ENCODE measurements at places on chromosomes 11 and 22. TPM values are rescaled to one million over a fixed set of nuclear protein-coding genes. Genes with fewer than 3 reads are reported as not detected.

The CCDC89 gene
- total RNA-seq, result 3.7 TPM

GRCh38 chr11:96012086-96012824 lies 88.3 kb upstream of the MTMR2 start:
- H3K27ac ChIP-seq, result peak overlapping the region; percentile 48
- H3K36me3 ChIP-seq, result no peaks in the 10 kb centered on the region
- DNase-seq, result peak; percentile 68
- H3K4me1 ChIP-seq, result peaks cover 14% of the 10 kb centered on the region
- H3K4me3 ChIP-seq, result peak overlapping the region; percentile 21

DNA sequence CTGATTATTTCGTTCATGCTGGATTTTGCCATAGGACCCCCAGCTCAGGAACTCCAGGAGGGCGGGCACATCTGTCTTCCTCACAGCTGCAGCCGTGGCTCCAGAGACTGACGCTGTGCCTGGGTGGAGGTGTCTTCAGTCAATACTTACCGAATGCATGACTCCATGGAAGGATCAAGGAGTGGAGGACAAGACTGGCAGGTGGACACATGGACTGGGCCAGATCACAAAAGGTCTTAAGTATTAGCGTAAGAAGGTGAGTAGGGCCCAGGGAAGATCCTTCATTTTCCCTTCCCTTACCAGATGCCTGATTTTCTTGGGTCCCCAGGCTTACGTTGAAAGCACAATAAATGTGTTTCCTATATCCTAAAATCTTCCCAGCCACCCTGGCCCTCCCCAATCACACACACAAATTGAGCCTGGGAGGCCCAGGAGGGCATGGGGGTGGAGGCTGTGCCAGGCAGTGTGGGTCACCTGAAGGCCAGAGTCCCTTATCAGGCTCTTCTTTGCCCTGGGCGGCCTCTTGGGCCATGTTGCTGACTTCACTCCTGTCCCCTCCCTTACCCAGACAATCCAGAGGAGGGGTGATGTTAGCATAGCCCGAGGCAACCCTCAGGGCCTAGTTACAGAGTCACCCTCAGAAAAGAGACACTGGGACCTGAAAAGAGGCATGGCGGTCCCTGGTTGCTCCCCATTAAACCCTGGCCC lies 56.4 kb downstream of the CYTH4 start:
- no peak for DNase-seq
- no peak overlapping the region for H3K27ac ChIP-seq
- H3K4me1 ChIP-seq, result no peaks in the 10 kb centered on the region
- peaks cover 5% of the 10 kb centered on the region for H3K27me3 ChIP-seq
- no peak overlapping the region for H3K4me3 ChIP-seq

The MMP1 gene
- total RNA-seq, result 0.82 TPM

The GUCY1A2 gene
- 16.1 TPM for total RNA-seq

- DNase-seq, result no peak
- no peak overlapping the region for H3K27ac ChIP-seq
- no peaks in the 10 kb centered on the region for H3K36me3 ChIP-seq
- no peaks in the 10 kb centered on the region for H3K27me3 ChIP-seq
- no peak overlapping the region for H3K4me3 ChIP-seq
- peaks cover 8% of the 10 kb centered on the region for H3K4me1 ChIP-seq
Observed at GRCh38 chr11:121226415-121227263, 65.9 kb upstream of the SC5D start.

All from kidney (tissue), 22 donors.